ENCODE measurements at places on chromosomes 11 and 22.

GRCh38 chr11:9170450-9170849, 79.1 kb upstream of the SCUBE2 start:
- DNase-seq: no peak

DNA sequence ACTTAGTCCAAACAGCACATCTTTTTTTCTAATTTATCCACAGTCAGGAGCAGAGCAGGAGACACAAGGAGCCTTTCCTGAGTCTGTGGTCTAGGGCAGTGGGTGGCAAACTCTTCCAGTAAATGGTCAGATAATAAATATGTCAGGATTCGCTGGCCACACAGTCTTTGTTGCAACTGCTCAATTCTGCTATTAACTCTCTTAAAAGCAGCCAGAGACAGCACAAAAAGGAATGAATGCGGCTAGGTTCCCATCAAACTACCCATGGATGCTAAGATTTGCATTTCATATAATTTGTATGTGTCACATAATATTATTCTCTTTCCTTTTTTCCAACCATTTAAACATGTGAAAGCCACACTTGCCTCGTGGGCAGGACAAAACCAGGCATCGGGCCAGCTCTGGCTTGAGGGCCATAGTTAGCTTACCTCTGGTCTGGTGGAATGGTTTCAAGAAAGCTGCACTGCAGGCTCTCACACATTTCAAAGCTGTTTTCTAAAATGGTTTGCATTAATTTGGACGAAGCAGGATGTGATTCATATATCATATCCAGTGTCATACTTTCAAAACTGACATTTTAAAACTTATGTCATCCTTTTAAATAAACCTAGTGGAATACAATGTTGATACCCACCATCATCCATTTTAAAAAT, 64.7 kb upstream of the CD5 start:
- no peak for DNase-seq

GRCh38 chr11:113615098-113615497, 91.0 kb downstream of the TMPRSS5 start:
- DNase-seq: no peak

DNA sequence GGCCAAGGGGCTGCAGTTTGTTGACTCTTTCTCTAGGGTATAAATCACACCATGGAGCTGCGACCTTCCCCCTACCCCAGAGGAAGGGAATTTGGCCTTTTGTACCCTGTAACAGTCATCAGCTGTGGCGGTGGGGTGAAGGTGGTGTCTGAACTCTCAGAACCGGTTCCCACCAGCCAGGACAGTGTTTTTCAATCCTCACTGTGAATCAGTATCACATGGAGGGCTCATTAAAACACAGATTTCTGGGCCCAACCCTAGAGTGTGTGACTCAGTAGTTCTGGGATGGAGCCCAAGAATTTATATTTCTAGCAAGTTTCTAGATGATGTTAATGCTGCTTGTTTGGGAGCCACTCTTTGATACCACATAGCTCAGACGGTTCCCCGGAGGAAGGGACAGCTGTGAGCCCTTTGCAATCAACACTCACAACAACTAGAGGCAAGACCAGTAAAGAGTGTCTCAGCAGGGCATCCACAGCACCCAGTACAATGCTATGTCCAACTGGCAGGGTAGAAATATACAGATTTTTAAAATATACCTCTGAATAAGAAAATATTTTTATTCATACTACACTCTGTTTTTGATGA, 43.9 kb upstream of the FAT3 start:
- DNase-seq: no peak

GRCh38 chr11:47182380-47182779, 3.9 kb downstream of the PACSIN3 start:
- DNase-seq: no peak

GRCh38 chr11:68263444-68264035, 8.2 kb downstream of the C11orf24 start:
- no peak for DNase-seq

Data from GM12878 (cell line).